Thymus (tissue), 14 donors: ENCODE measurements at places on chromosomes 11 and 22. TPM values are rescaled to one million over a fixed set of nuclear protein-coding genes. Genes with fewer than 3 reads are reported as not detected.

- no peaks in the 10 kb centered on the region for H3K36me3 ChIP-seq
- no peak overlapping the region for H3K27ac ChIP-seq
- DNase-seq = no peak
- H3K27me3 ChIP-seq = no peaks in the 10 kb centered on the region
Measured at GRCh38 chr11:2097356-2097997, 41.7 kb downstream of the IGF2 start.

DNA sequence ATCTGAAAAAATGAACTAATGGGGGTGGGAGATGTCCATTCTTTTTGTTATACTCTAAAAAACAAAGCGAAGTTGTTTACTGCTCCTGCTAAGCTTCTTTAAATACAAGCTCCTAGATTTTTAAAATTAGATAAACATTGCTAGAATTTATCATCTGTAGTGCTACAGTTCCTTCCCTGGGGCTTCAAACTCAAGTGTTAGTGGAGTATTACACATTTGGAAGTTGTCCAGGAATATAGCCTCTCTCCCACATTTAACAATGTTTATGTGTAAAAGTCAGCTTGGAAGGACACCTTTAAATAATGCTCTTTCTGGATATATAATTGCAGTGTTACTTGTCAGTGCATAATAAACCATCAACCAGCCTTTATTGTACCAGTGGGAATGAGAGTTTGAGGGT is 155.5 kb downstream of the SPON1 start:
- H3K36me3 ChIP-seq = no peaks in the 10 kb centered on the region
- H3K4me3 ChIP-seq = no peak overlapping the region
- H3K27me3 ChIP-seq = no peaks in the 10 kb centered on the region
- DNase-seq = no peak
- no peaks in the 10 kb centered on the region for H3K4me1 ChIP-seq
- no peak overlapping the region for H3K27ac ChIP-seq

DNA sequence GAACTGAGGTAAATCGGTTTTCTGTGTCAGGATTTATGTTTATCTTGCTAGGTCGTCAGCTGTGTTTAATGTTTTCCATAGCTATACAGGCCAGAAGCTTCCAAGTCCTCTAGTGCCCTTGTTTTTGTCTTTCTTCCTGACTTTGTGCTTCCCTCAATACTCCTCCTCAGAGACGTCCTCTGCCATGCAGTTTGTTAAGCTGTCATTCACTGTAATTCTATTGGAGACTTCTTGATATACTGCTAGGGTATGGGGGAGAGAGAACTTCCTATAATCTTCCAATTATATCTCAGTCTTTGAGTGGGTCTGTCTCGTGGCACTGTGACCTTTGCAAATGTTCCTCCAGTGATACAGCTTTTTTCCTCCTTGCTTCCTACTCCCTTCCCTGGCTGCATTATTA is 327.3 kb upstream of the ANO5 start:
- no peaks in the 10 kb centered on the region for H3K4me1 ChIP-seq
- no peak overlapping the region for H3K27ac ChIP-seq
- no peaks in the 10 kb centered on the region for H3K36me3 ChIP-seq
- no peak for DNase-seq
- no peaks in the 10 kb centered on the region for H3K27me3 ChIP-seq

- no peaks in the 10 kb centered on the region for H3K27me3 ChIP-seq
- peaks cover 60% of the 10 kb centered on the region for H3K36me3 ChIP-seq
- H3K4me1 ChIP-seq = no peaks in the 10 kb centered on the region
- no peak overlapping the region for H3K27ac ChIP-seq
- no peak overlapping the region for H3K4me3 ChIP-seq
Measured at GRCh38 chr11:62151737-62152102, 27.9 kb downstream of the INCENP start.

GRCh38 chr11:21646351-21646750 is 546.5 kb upstream of the ANO5 start:
- H3K27me3 ChIP-seq = no peaks in the 10 kb centered on the region
- no peaks in the 10 kb centered on the region for H3K4me1 ChIP-seq
- no peak for DNase-seq
- no peak overlapping the region for H3K4me3 ChIP-seq

DNA sequence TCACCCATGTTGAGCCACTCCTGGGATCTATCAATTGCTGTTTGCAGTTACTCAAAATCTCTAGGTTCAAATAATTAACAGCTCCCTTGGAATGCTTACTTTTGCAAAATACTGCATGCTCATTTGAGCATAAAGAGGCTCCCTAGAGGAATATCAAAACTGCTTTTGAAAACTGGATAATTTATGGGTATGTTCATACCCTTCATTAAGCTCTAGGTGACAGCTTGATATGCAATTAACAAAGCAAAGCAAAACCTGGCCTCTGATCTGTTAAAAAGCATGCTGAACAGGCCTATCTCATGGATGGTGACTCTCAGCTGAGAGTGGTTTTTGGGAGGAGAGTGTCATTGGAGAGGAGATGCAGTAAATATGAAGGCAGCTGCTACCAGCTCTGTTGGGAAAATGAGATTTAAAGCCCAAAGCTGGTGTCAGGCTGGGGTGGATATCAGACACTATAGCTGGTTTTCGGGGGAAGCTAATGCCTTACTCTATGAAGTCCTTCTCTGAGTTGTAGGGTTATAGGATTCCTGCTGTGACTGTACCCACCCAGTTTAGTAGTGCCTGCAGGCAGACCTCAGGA is 110.9 kb downstream of the RASSF10 start:
- H3K4me1 ChIP-seq = no peaks in the 10 kb centered on the region
- DNase-seq = no peak
- H3K4me3 ChIP-seq = no peak overlapping the region
- no peaks in the 10 kb centered on the region for H3K27me3 ChIP-seq

- no peaks in the 10 kb centered on the region for H3K27me3 ChIP-seq
- H3K4me1 ChIP-seq = no peaks in the 10 kb centered on the region
- no peak overlapping the region for H3K27ac ChIP-seq
- H3K36me3 ChIP-seq = no peaks in the 10 kb centered on the region
- no peak overlapping the region for H3K4me3 ChIP-seq
Measured at GRCh38 chr11:123778511-123778910, 24.2 kb upstream of the OR6X1 start.

DNA sequence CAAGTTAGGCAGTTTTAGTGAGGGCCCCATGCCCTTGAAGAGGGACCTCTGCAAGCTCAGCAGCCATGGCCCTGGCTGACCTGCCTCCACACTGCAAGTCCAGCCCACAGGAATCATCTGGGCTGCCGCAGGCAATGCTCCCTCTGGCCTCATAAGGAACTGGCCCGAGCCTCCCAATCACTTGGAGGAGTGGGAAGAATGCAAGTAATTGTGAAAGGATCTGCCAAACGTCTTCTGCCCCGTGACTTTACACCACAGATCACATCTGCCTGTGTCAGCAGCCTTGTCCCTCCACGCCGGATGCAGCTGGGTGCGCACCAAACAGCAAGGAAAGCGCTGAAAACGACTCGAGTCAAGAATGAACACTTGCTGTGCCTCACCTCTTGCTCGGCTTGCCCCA is 23.8 kb downstream of the OPCML start:
- H3K4me3 ChIP-seq = no peak overlapping the region
- H3K27ac ChIP-seq = no peak overlapping the region
- H3K4me1 ChIP-seq = no peaks in the 10 kb centered on the region
- no peaks in the 10 kb centered on the region for H3K27me3 ChIP-seq
- no peak for DNase-seq

GRCh38 chr11:76329084-76329648 is 51.8 kb downstream of the THAP12 start:
- H3K4me3 ChIP-seq = no peak overlapping the region
- no peaks in the 10 kb centered on the region for H3K27me3 ChIP-seq
- no peaks in the 10 kb centered on the region for H3K36me3 ChIP-seq
- no peak overlapping the region for H3K27ac ChIP-seq

DNA sequence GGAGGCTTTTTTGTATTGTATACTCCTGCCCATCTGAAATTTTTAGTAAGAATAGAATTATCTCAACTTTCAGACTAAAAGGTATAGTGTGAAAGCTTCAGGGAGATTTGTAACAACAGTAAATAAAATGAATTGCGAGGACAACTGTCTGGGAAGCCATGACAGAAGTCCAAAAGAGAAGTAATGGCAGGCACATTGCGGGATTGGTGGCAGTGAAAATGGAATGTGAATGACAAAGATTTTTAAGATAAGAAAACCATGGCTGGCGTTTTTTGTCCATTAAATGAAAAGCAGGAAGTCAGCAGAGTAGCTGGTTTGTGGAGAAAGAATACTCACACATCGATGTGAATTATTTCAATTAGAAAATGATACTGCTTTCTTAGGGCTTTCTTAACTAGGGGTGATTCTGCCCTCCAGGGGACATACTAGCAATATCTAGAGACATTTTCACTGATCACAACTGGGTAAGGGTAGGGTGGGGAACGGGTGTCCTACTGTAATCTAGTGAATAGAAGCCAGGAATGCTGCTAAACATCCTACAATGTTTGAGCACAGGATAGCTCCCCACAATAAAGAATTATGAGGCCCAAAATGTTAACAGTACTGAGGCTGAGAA is 1.6 kb downstream of the NPAT start:
- peaks cover 10% of the 10 kb centered on the region for H3K4me1 ChIP-seq
- no peaks in the 10 kb centered on the region for H3K36me3 ChIP-seq
- H3K27ac ChIP-seq = no peak overlapping the region
- H3K27me3 ChIP-seq = no peaks in the 10 kb centered on the region

- peak overlapping the region; percentile 69 for H3K27ac ChIP-seq
- no peak for DNase-seq
- peaks cover 7% of the 10 kb centered on the region for H3K36me3 ChIP-seq
- peak overlapping the region; percentile 75 for H3K4me3 ChIP-seq
- H3K4me1 ChIP-seq = peaks cover 38% of the 10 kb centered on the region
- H3K27me3 ChIP-seq = peaks cover 64% of the 10 kb centered on the region
Measured at GRCh38 chr11:114061048-114061680, 1.7 kb downstream of the ZBTB16 start.

DNA sequence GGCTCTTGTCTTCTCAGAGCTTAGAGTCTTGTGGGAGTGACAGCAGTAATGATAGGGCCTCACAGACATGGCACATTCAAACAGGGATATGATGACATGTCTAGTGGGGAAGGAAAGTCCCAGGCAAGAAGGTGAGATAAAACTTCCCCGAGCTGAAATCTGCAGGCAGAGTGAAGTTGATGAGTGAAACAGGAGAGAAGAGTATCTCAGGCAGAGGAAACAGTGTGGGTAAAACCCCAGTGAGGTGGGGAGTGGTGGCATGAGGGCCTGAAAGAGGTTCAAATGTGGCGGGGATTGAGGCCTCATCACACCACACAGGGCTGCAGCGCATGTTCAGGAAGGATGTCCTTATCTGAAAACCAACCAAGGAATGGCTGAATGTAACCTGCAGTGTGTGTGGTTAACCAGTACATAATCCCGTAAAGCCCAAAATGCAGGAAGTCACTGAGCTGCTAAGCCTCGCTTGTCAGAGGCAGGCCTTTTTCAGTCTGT is 153.8 kb upstream of the E2F8 start:
- no peak for DNase-seq
- no peaks in the 10 kb centered on the region for H3K27me3 ChIP-seq
- H3K4me1 ChIP-seq = no peaks in the 10 kb centered on the region
- no peaks in the 10 kb centered on the region for H3K36me3 ChIP-seq
- H3K4me3 ChIP-seq = no peak overlapping the region

KCNJ1 gene
- 0.19 TPM for total RNA-seq

OR5B21 gene
- total RNA-seq = not detected

CPSF7 gene
- 25.4 TPM for total RNA-seq

GRIA4 gene
- total RNA-seq = under 0.01 TPM

LDLRAD3 gene
- total RNA-seq = 2.1 TPM

TESMIN gene
- 2.0 TPM for total RNA-seq

SEC14L2 gene
- total RNA-seq = 7.2 TPM

XKR3 gene
- total RNA-seq = 0.05 TPM

PHOX2A gene
- 0.05 TPM for total RNA-seq

NRIP3 gene
- total RNA-seq = 1.2 TPM

YAP1 gene
- total RNA-seq = 10.5 TPM

CADM1 gene
- total RNA-seq = 26.3 TPM

POU2AF1 gene
- 0.90 TPM for total RNA-seq
